ENCODE measurements at places on chromosomes 16 and 17. TPM values are rescaled to one million over a fixed set of nuclear protein-coding genes. Genes with fewer than 3 reads are reported as not detected.

GRCh38 chr16:18013863-18014262 lies 322.7 kb downstream of the NPIPA8 start:
- DNase-seq = no peak

The TMED6 gene
- polyA plus RNA-seq = 3.6 TPM

The MYL11 gene
- polyA plus RNA-seq = 14.6 TPM

GRCh38 chr17:46044286-46044928 lies 45.4 kb downstream of the STH start:
- peak; percentile 83 for DNase-seq
